Smooth muscle cell of the coronary artery (primary cell): ENCODE measurements at places on chromosomes 1 and 21. TPM values are rescaled to one million over a fixed set of nuclear protein-coding genes. Genes with fewer than 3 reads are reported as not detected.

Gene IRF6
- total RNA-seq = 0.47 and 7.7 TPM in 2 replicates

Gene CLCA1
- total RNA-seq = under 0.01 TPM in 1 of 2 replicates, not detected in the other

Gene ANGPTL3
- not detected in 2 replicates for total RNA-seq

Gene GLIS1
- total RNA-seq = 0.23 and 0.30 TPM in 2 replicates

Gene SMCP
- 0.35 TPM in 1 of 2 replicates, not detected in the other for total RNA-seq

Gene AMY1A
- not detected in 2 replicates for total RNA-seq

Gene KCNK1
- total RNA-seq = 0.23 and 8.8 TPM in 2 replicates

Gene PTPRC
- not detected in 2 replicates for total RNA-seq

Gene INKA2
- 1.1 and 5.7 TPM in 2 replicates for total RNA-seq

Gene FMO2
- total RNA-seq = 6.2 and 9.0 TPM in 2 replicates

Gene RNU1-1
- total RNA-seq = 2,564 and 3,022 TPM in 2 replicates

Gene SLC22A15
- total RNA-seq = 3.0 and 6.9 TPM in 2 replicates

Gene ACTA1
- not detected in 2 replicates for total RNA-seq

Gene WDTC1
- total RNA-seq = 18.2 and 18.6 TPM in 2 replicates

Gene PDPN
- total RNA-seq = 0.23 and 51.0 TPM in 2 replicates

Gene GJB4
- not detected in 2 replicates for total RNA-seq

Gene TNFRSF9
- total RNA-seq = 1.2 TPM in 1 of 2 replicates, not detected in the other

Gene SPRR3
- total RNA-seq = not detected in 2 replicates

Gene ASPM
- 0.47 and 6.1 TPM in 2 replicates for total RNA-seq

Gene TEX38
- not detected in 2 replicates for total RNA-seq

Gene CD2
- not detected in 2 replicates for total RNA-seq

Gene ANGPTL1
- 2.8 and 5.6 TPM in 2 replicates for total RNA-seq

Gene PLA2G2F
- not detected in 2 replicates for total RNA-seq

Gene TFF2
- total RNA-seq = not detected in 2 replicates

Gene USH2A
- under 0.01 TPM in 2 replicates for total RNA-seq

Gene LHX8
- 0.59 TPM in 1 of 2 replicates, not detected in the other for total RNA-seq

Gene ETNK2
- total RNA-seq = 1.1 and 5.3 TPM in 2 replicates
